ENCODE measurements at places on chromosomes 3 and 15.

DNA sequence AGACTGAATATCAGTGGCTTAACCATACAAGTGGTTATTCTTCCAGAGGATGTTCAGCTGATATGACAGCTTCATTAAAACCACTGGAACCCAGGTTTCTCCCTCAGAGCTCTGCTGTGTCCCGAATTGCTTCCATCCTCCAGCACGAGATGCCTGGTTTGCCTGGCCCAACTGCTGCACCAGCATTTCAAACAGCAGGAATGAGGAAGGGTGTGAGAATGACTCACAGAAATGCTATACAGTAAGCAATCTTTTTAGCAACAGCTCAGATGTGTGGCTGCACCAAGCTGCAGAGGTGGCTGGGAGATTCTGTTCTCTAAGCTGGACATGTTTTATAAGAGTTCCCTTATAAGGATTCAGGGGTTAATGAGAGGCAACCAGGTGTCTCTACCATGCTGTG is 271.0 kb downstream of the GABRG3 start:
- DNase-seq = no peak

- DNase-seq = no peak
Observed at GRCh38 chr3:134392336-134392983, 18.2 kb upstream of the AMOTL2 start.

DNA sequence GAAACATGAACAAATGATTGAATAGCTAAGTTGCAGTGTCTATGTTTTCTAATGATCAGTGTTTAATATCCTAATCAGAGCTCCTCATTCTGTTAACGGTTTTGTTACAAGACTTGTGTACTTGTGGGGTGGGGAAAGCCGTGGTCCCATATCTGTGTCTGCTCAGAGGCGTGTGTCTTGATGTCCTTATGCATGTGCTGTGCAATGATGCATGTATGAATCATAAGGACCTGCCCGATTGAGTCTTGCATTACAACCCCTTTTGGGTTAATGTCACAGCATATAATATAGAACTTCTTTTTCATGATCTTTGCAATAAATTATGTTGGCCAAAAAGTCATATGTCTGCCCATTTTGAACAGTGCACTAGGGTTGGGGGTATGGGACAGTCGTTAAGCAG is 233.4 kb downstream of the ITPR1 start:
- DNase-seq = no peak

DNA sequence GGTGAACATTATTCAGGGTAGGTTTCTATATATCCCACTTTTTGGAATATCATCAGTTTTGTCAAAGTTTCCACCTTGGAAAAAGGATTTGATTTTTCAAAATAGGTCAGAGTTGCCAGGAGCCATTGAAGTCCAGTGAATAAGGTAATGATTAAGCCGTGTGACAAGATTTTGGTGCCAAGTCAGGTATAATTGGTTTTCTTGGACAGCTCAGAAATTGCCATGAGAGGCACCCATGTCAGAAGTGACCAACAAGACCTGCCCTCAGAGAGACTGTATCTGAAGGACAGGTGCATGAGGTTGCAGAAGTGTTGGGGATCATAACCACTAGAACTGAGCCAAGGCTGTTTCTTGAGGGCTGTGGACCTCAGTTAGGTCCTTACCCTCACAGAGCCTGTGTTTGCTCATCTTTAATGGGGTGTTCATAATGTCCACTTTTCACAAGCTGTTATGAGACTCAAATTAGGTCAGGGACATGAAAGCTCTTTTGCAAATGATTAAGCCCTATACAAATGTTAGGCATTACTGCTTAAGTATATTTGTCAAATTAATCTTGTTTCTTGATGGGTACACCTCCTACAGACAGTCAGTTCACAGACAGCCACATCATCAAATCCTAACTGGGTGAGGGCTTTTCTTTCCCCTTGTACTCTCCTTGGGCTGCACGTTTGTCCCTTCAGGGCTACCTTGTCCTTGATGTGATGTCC is 32.3 kb downstream of the CASR start:
- DNase-seq = no peak

DNA sequence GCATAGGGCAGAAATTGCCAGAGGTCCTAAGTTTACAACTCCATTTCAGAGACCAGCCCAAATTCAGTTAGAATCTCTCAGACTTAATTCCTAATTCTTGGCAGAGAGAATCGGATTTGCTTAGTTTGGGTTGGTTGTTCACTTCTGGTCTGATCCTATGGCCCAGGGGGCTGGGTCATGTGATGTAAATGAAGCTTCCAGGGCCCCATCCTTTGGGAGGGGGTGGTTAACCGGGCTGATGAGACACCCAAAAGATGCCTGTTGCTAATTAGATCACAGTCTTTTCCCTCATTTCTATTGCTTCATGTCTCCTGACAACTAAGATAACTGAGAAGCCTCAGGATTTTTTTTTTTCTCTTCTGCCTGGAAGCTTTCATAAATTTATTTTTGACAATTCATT is 11.1 kb upstream of the ZNF620 start:
- DNase-seq = no peak

DNA sequence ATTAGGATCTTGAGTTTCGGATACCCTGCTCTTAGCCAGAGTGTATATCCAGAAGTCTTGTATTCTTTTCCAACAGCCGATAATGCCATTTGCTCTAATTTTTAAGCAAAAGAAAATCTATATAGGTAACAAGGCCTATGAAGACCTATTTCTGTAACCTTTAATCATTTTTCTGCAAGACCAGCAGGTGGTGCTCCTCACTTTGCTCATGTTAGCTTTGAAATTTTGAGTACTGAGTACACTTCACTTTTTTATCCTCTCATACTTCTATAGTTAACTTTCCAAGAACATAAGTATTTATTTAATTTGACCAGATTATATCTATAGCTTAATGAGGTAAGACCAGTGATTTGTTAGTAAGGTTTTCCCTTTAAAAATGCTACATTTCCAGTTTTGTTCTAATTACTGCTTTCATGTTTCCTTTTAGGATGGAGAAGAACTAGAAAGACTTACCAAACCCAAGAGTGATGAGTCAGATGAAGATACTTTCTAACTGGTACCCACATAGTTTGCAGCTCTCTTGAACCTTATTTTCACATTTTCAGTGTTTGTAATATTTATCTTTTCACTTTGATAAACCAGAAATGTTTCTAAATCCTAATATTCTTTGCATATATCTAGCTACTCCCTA is 20.5 kb downstream of the SLC35A5 start:
- no peak for DNase-seq

DNA sequence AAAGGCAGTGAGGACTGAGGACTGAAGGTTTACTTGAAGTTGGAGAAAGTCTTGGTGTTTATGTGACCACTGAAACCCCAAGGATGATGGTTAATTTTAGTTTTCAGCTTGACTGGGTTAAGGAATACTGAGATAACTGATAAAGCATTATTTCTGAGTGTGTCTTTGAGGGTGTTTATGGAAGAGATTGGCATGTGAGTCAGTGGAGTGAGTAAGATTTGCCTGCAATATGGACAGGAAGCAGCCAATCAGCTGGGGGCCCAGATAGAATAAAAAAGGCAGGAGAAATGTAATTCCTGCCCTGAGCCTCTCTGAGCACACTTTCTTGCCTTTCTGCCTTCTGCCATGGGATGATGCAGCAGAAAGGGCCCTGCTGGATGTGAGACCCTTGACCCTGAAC is 92.4 kb downstream of the KBTBD8 start:
- no peak for DNase-seq

DNA sequence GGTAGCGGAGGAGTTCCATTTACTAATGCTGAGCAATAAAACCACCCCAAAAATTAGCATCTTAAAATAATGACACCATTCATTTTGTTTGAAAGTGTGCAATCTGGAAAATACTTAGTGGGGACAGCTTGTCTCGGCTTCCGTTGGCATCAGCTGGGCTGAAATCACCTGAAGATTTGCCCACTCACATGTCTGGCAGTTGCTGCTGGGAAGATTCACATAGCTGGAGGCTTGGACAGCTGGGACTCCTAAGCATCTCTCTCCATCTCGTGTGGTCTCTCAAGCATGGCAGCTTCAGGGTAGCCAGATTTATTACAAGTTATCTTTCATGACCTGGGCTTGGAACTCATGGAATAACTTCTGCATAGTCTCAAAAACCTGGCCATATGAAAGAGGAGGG is 38.4 kb upstream of the BFSP2 start:
- no peak for DNase-seq

DNA sequence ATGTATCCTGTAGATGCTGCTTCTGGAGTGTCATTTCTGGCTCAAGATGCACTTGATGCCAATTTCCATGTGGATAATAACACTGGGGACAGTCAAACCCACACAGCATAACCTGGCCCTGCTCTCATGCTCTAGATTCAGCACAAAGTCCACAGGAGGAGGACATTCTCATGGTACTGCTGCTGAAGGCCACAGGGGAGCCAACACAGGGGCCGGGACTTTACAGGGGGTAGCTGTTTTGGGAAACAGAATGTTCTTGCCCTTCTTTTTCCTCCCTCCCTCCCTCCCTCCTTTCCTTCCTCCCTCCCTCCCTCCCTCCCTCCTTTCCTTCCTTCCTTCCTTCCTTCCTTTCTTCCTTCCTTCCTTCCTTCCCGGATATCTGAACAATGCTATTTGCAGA is 477.4 kb downstream of the PDCD6IP start:
- no peak for DNase-seq

DNA sequence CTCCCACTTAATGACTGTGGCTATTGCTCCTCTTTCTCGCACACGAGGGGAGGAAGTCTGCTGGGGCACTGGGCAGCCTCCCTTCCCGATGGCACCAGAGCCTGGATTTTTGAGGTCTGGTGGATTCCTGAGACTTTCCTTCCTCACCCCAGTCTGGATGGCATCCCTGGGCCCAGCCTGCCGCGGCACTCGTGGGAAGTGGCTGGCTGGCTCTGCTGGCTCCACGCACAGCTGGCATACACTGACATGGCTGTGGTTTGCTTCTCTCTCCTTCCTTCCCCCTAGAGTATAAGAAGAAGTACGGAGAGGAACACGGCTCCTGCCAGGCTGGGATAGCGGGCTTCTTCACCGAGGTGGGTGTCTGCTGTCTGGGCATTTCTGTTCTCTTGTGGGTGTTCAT is 319.8 kb upstream of the LRRFIP2 start:
- no peak for DNase-seq

- no peak for DNase-seq
Observed at GRCh38 chr3:177119829-177120228, 77.5 kb downstream of the TBL1XR1 start.

DNA sequence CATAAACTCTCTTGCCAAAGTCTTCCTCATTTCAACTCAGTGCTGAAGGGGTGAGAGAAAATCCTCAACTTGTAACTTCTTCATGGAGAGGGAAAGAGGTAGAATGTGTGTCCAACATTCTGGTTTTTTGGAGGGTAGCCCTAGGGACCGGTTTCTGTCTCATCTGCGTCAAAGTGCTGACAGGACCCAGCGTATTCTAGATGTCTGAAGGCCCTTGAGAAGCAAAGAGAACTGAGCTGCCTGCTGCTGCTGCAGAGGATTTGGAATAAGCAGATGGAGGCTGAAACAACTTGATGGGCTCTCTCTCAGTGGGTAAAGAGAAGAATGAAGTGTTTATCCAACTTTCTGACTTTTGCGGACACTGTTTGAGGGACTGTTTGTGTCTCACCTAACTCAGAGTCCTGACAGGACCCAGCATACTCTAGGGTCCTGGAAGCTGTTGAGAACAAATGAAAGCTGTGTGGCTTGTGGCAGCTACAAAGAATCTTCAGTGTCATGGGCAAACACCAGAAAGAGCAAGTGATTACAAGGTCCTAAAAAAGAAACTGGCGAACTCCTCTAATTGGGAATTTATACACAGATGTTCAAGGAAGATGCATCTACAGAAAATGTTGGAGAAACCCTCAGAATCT is 174.4 kb downstream of the SI start:
- DNase-seq = no peak

DNA sequence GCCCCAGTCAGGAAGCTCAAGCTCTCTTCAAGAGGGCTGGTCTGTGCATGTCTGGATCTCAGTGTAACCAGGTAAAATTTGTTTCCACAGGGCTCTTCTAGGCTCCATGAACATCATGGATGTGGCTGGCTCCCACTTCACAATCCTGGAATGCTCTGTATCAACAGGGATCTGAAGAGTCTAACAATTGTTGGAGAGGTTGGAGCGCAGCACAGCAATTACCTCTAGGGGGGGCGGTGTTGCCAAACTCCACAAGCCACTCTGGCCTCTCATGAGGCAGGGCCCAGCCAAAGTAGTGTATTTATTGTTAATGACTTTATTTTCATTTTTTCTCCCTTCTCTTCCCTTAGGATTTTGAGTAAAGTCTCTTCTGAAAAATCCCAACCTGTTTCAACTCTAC is 6.1 kb upstream of the EIF2B5 start:
- no peak for DNase-seq

GRCh38 chr3:189309400-189309975 is 137.7 kb downstream of the TPRG1 start:
- no peak for DNase-seq
